Activated CD4-positive, CD25-positive, alpha-beta regulatory T cell treated with anti-CD3 and anti-CD28 coated beads, Interleukin-2, amount 50 U/mL, for 16 hours (primary cell): ENCODE measurements at places on chromosomes 12 and 14.

DNA sequence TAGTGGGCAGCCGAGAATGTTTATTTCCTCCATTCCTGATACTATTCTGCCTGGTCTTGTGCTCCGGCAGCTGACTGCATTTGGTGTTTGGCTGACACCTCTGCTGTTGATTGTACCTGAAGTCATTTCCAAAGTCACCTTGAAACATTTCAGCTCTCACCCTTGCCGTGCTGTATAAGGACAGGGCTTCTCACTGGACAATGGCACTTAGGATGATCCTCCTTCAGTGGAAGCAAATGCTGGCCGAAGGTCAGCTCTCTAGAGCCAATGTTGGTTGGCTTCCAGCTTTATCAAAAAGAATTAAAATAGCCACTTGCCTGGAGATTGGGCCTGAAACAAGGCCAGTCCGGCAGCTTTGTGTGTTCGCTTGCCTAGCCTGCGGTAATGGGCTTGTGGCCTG is 44.0 kb downstream of the ACACB start:
- DNase-seq, result no peak

GRCh38 chr12:117908411-117908810 is 60.4 kb downstream of the KSR2 start:
- no peak for DNase-seq

- DNase-seq, result no peak
Measured at GRCh38 chr12:70966996-70967790, 46.7 kb upstream of the PTPRR start.

DNA sequence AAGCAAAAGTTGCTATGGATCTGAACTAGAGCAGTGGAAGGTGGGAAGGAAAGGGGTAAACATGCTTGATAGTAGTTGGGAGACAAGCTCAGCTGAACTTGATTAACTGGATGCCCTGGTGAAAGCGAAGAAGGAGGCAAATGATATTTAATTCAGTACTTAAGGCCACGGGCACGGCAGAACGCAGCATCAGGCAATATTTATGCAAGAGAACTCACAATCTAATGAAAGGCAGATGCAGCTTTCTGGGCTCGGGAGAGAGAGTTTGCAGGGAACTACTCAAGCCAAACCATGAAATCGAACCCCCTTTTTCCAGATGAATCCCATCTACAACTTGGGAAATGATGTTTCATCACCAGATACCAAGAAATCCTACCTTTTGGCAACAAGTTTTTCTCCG is 3.5 kb upstream of the CNIH1 start:
- DNase-seq, result no peak

GRCh38 chr12:13030541-13031291 is 13.5 kb upstream of the FAM234B start:
- DNase-seq, result no peak

DNA sequence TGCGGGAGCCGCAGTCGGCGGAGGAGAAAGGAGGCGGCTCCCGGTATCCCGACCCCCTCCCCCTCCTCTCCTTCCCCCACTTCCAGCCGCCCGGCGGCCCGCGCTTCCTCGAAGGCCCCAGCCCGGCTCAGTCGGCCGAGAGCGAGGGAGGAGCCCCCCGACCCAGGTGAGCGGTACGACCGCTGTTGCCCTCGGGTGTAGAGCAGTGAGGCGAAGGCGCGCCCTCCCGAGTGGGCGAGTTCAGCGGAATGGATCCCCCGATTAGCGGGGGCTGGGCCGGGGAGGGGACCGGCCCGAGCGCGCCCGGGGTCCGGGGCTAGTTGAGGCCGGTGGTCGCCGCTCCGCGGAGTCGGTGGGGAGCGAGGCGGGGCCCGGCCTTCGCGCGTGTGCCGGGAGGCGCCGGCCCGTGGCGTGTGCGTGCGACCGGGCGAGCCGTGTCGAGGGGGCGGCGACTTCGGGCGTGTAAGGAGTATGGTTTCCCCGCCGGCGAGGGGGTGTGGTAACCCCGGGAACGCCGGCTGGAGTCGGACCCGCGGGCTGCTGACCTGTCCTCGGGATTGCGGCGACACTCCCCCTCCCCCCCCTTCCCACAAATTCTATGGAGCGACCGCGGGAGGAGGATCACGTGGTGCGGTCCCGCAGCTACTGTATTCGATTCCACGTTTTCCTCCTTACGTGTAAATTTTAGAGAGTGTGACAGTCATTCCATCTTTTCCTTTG is 501 bp downstream of the RIMKLB start:
- DNase-seq, result peak; percentile 6

DNA sequence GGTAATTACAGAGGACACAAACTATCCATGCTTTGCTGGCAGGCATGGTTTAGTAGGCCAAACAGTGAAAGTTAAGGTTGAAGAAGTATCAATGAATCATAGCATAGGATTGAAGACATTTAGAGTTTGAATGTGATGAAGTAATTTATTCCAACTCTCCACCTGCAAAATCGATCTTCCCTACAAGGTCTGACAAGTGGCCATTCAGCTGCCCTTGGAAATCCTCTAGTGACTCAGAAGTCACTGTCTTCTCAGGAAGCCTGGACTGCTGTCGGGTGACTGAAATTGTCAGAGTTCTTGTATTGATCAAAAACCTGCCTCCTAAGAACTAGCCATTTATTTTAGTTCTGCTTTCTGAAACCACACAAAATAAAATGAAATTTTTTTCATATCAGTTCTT is 17.7 kb upstream of the STXBP6 start:
- no peak for DNase-seq

GRCh38 chr14:71410578-71411284 is 503.5 kb downstream of the PCNX1 start:
- DNase-seq, result no peak

- DNase-seq, result no peak
Measured at GRCh38 chr14:24136684-24137528, 912 bp downstream of the PSME1 start.

GRCh38 chr12:14605401-14605989 is 37.8 kb upstream of the PLBD1 start:
- DNase-seq, result no peak

GRCh38 chr14:67574806-67575205 is 25.3 kb downstream of the PIGH start:
- no peak for DNase-seq

DNA sequence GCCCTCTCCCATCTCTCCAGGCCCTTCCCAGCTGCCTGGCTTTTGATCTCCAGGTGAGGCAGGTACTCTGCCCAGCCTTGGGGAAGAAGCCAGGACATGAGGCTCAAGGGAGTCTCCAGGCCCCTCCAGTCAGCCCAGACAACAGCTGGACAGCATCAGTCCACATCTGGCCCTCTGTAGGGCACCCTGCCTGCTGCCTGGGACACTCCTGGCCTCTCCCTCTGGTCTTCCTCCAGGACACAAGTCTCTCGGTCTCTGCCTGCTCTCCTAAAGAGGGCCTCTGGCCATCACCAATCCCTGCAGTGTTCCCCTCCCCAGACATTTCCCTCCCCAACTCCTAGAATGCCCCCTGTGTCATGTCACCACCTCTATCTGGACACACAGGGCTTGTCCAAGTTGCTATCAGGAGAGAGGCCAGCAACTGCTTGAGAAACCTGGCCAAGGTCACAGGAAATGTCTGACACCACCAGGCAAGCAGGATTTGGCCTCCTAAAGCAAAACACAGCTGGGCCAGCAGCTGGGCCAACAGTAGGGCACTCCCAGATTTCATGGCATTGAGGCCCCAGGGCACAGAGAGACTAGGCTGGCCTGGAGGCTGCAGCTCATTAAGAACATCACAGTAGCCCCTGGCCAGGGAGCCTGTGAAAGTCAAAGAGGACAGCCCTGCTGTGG is 29.0 kb downstream of the LTBP2 start:
- no peak for DNase-seq

DNA sequence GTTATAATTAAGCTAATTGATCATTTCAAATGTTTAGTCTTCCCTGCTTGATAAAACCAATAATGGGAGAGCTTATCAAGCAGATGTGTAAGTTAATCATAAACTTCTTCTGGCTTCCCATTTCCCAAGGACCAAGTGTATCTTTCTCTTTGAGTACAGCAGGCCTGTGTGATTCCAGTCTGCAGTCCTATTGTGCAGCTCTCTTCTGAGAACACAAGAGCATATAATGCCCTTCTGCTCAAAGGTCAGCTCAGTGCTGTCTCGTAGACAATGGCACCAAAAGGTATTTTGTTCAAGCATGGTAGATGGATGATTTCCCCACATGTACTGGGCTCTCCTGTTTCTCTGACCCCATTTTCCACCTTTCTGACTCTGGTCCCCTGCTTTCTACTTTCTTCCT is 101.8 kb upstream of the DYRK2 start:
- DNase-seq, result no peak

DNA sequence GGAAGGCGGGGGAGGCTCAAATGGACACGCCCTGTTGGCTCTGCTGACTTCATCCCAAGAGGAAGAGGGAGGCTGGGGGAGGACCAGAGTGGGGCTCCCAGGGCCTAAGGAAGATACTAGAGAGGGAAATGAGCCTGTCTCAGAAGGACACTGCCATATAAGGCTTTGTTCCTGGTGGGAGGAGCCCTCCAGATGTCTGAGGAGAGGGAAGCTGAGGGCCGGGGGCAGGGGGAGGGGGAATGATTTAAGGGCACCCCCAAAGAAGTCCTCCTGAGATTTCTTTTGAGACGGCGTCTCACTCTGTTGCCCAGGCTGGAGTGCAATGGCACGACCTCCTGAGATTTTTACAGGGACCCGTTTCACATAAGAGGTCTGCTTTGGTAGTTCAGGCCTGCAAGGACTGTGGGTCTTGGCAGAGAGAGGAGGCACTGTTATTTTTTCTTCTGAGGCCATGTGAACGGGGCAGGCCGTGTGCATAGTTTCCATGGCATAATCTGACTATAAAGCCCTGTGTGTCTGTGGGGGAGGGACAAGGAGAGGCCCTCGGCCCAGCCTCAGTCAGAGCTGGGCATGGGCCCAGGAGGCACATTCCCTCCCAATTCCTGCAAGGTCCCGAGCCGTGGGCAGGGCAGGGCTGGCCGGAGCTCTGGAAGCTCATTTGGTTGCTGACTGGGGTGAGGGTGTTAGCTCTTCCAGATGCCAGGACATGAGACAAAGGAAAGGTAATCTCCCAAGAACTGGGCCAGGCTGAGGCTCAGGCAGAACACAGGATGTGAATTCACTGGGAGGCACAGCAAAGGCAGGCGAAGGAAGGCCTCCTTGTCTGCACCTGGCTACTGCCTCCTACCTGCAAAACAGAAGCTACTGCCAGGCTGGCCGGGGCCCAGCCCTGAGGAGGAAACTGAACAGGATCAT is 22.2 kb upstream of the PLEKHG3 start:
- no peak for DNase-seq

GRCh38 chr14:103741876-103742275 is 26.3 kb downstream of the ZFYVE21 start:
- DNase-seq, result no peak

DNA sequence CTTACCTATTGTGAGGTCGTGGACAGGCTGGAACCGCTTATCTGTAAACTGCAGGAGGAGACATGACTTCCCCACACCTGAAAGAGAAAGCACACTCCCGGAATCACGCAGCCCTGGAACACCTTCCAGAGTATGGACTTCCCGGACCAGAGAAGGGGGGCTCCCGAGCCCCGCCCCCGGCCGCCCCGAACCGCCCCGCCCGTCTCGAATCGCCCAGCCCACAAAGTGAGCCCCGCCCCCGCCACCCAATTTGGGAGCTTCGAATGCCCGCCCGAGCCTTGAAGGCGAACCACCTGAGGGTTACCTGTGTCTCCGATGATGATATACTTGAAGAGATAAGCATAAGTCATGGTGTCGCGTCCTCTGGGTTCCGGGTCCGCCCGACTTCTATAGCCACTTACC is 235 bp downstream of the RAB2B start:
- peak; percentile 71 for DNase-seq

DNA sequence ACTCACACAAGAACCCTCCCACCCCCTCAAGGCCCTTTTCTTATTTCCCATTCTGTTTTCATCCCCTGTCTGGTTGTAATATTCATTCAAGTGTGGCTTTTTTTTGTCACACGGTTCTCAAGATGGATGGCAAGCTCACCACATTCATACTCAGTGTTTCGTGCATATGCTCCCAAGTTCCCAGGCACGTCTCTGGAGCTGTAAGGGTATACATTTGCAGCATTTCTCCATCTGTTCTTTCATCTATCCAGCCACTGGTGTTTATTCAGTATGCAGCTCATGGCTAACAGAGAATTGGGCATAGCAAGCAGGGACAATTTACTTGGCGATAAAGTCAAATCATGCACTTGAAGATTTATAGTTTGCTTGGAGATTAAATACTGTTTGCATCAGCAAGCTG is 212.1 kb downstream of the GRIN2B start:
- DNase-seq, result no peak

GRCh38 chr12:49962861-49963765 is 1.4 kb downstream of the AQP5 start:
- no peak for DNase-seq

GRCh38 chr12:50732591-50732990 is 31.3 kb upstream of the ATF1 start:
- DNase-seq, result no peak

- no peak for DNase-seq
Measured at GRCh38 chr12:63917864-63918799, 73.6 kb downstream of the SRGAP1 start.

DNA sequence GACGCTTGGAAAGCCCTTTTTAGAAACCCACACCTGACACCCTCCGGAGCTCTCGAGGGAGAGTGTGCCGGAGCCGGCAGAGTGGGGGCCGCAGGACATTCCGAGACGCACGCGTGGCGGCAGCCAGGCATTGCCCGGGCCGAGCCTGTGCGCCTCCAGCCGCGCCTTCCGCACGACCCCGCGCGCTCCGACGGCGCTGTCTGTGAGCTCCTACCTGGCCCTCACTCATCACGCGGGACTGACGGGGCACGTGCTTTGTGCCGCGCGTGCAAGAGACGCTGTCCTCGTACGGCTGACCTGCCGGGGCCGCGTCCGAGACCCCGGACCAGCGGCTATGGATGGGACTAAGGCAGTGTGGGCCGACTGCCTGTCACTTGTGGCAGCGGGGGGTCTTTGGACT is 5.2 kb downstream of the GALNT9 start:
- DNase-seq, result no peak

DNA sequence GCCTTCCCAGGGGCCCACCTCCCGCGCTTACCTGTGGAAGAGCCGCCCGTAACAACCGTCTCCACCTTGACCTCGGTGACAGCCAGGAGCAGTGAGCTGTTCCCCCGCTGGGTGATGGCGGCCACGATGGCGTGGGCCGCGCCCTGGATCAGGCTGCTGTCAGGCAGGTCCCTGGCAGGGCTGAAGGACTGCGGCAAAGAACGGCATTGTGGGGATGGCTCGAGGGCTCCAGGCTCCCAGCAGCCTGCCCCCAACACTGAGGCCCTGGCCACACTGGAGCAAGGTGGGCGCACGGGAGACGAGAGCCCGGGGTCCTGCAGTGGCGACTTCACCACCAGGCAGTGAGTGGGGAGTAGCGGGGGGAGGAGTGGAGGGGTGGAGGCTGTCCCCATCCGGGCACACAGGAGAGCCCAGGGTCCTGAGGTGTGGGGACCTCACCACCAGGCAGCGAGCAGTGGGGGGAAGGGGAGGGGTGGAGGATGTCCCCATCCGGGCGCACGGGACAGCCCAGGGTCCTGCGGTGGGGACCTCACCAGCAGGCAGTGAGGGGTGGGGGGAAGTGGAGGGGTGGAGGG is 25.0 kb downstream of the JAG2 start:
- DNase-seq, result no peak

GRCh38 chr12:54301428-54302048 is 723 bp upstream of the NFE2 start:
- DNase-seq, result no peak
